Gastroesophageal sphincter (tissue), 4 donors: ENCODE measurements at places on chromosomes 5 and 9. TPM values are rescaled to one million over a fixed set of nuclear protein-coding genes. Genes with fewer than 3 reads are reported as not detected.

The OR1Q1 gene
- total RNA-seq, result not detected

The F2R gene
- total RNA-seq, result 12.5 TPM

The MARVELD2 gene
- total RNA-seq, result 1.6 TPM

The YIPF5 gene
- 40.0 TPM for total RNA-seq

The IL3 gene
- not detected for total RNA-seq

The ACTBL2 gene
- total RNA-seq, result not detected

The CTXN3 gene
- total RNA-seq, result not detected

DNA sequence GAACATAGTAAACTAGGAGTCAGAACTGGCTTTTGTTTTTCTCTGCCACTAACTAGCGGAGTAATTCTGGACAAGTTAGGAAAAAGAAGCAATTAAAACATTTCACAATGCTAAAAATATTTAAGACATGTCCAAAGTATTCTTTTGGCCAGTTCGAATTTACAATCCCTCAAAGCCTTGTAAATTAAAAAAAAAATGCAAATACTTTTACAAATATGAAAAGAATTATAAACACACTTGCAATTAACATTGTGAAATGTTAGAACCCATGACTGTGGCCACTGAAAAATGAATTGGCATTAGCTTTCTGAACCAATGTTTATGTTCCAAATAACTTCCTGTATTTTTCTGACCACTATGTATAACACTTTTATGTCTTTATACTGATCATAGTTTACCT lies 2.2 kb downstream of the RAD1 start:
- ATAC-seq, result no peak

DNA sequence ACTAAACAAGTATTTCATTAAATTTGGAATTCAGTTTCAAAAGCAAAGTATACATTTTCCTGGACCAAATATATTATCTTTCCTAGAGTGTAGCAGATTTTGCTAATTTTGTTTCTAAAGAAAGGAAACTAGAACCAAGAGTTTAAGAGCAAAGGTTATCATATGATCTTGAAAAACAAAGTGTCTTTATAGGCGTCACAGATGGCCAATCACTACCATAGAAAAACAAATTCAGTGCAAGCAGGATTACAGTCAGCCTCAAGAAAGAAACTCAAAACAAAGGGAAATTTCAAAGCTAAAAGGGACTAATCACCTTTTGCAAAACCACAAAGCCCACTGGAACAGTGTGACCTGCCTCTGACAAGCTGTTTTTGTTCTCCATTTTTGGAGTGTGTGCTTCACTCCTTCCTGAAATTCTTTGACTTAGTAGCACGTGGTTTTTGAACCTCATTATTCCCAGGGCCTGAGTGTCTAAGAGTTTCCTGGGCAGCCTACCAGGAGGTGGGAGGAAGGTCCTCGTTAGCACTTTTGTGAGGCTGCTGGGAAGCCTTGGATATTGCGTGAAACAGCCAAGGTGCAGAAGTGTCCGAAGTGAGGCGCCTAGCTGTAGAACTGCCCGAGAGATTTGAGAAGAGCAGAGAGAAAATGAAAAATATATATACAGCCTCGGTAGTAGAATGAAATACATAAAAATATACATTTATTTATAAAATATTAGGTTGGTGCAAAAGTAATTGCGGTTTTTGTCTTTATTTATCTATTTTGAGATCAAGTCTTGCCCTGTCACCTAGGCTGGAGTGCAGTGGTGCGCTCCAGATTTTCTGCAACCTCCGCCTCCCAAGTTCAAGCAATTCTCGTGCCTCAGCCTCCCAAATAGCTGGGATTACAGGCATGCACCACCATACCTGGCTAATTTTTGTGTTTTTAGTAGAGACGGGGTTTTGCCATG lies 246.1 kb downstream of the MARCHF11 start:
- ATAC-seq, result no peak

DNA sequence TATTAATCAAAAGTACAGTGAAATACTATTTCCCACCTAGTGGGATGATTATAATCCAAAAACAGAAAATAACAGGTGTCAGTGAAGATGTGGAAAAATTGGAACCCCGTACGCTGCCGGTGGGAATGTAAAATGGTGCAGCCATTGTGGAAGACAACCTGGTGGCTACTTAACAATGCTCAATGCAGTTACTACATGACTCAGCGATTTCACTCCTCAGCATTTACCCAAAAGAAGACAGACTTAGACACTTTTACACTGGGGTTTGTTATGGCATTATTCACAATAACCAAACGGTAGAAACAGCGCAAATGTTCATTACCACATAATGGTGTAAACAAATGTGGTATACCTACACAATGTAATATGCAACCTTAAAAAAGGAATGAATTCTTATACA lies 23.9 kb downstream of the SECISBP2 start:
- ATAC-seq, result no peak

- ATAC-seq, result no peak
Observed at GRCh38 chr5:80191991-80192398, 63.9 kb downstream of the SERINC5 start.

- ATAC-seq, result no peak
Observed at GRCh38 chr5:1037123-1037670, 28.6 kb downstream of the NKD2 start.

DNA sequence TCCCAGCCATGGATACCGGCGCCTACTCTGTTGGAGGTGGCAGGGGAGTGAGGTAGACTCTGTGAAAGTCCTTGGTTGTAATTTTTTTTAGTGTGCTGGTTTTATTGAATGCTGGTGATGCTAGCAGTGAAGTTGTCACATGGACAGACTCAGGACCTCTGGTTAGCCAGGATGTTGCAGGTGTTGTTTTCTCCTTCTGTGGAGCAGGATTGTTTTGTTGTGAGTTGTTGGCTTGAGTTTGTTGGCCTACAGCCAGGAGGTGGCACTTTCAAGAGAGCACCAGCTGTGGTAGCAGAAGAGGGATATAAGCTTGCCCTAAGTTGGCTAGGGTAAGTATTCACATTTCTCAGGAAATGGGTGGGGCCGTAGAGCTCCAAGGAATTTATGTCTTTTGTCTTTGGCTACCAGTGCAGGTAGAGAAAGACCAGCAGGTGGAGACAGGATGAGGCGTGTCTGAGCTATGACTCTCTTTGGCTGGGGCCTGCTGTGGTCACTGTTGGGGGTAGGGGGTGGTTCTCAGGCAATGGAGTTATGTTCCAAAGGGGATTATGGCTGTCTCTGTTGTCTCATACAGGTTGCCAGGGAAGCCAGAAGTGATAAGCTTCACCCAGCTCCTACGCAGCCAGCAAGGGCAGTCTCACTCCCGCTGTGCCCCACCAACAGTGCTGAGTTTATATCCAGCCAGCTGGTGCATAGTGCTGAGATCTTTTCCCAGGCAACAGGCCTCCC lies 248.7 kb downstream of the TAF11L14 start:
- no peak for ATAC-seq

- no peak for ATAC-seq
Observed at GRCh38 chr5:39570403-39571027, 145.7 kb upstream of the DAB2 start.

GRCh38 chr9:69622676-69623075 lies 49.5 kb downstream of the APBA1 start:
- ATAC-seq, result no peak

GRCh38 chr5:90606539-90606938 lies 47.9 kb downstream of the ADGRV1 start:
- no peak for ATAC-seq

DNA sequence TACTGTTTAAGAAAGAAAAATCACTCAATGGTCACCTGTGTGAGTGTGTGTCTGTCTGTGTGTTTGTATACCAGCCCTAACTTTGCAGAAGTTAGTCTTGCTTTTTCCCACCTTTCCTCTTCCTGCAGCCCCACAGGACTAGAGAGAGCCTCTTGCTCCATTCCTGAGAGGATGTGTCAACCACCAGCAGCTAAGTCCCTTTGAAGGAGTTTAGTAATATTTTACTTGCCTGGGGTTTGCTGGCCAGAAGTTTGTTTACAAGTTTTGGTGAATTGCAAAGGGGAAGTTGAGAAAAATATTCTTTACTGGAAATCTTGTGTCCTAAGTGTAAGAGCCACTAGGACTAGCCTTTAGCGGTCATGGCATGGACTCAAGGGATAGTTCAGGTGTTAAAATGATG lies 316.2 kb downstream of the BRINP1 start:
- peak; percentile 75 for ATAC-seq
